ENCODE measurements at places on chromosomes 5 and 9.

DNA sequence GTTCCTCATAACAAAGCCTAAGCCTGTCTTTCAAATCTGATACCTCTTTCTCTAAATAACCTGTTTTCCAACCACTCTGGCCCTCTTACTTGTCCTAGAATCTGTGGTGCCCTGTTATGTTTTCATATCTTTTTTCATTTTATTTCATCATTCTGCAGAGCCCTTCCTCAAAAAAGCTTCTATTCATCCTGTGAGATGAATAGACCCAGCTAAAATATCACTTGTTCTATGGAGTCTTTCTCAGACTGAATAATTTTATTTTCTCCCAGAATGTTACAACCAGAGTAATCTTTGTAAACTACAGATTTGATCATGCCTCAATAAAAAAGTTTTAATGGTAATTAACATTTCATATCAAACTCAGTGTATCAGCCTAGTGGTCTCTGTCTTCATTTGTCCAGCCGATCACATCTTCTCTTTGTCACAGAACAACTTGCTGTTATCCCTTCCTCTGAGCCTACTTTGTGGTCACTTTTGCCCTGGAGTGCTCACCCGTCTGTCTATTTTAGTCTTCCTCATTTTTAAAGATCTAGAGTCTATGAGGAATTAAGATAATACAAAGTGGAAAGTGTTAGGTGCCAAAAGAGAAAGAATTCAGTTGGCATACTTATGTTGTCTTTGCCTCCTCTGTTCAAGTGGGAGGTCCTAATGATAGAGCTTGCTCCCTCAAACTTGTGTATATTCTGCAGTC, 77.8 kb downstream of the ZCCHC7 start:
- DNase-seq, result no peak

DNA sequence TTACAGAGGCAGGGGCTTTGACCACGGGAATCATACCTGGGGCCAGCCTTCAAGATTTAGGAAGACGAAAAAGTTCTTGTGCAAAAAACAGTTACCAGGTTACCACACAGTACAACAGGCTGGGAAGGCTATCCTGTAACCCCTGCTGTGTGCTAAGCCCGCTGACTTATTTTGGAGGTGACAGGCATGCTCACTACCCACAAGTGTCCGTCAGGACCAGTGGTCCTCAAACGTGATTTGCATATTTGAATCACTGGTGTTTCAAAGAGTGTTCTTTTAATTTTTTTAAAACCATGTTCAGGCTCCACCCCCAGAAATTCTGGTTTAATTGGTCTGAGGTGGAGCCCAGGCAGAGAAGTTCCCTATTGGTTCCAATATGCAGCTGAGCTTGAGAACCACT, 146.6 kb downstream of the TTLL11 start:
- DNase-seq, result no peak

GRCh38 chr9:134165357-134166315, 1.3 kb upstream of the RNU6ATAC start:
- peak; percentile 38 for DNase-seq

GRCh38 chr9:6198251-6198650, 17.4 kb upstream of the IL33 start:
- DNase-seq, result no peak

DNA sequence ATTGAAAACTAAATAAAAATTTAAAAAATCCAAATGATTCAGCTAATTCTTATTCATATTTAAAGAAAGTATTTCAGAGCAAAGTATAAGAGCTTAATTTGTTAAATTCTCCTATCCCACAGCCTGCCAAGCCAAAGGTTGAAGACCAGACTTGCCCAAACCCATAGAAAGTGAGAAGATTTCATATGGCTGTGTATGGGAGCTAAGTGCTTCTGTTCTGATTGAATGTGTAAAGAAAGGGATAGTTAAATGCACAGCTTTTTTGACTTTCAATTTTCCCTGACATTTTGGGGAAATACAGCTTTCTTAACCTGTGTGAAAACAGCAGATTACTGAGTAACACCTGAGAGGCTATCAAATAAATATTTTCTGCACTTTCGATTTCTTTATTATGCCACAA, 125.0 kb upstream of the MTAP start:
- no peak for DNase-seq

- DNase-seq, result no peak
Observed at GRCh38 chr9:127248241-127248640, 16.3 kb upstream of the GARNL3 start.

DNA sequence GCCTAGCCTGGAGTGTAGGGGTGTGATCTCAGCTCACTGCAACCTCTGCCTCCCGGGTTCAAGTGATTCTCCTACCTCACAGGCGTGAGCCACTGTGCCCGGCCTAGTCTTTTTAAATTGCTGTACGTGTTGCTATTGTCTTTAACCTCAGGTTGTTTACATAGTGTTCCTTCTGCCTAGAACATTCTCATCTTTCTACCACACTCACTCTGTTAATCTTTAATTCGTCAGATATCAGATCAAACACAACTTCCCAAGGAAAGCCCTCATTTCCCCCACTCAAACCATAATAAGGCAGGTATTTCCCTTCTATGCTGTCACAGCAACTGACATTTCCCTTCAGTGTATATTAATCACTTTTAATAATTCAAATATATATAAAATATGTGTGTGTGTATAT, 1310.0 kb upstream of the C9orf72 start:
- DNase-seq, result no peak

DNA sequence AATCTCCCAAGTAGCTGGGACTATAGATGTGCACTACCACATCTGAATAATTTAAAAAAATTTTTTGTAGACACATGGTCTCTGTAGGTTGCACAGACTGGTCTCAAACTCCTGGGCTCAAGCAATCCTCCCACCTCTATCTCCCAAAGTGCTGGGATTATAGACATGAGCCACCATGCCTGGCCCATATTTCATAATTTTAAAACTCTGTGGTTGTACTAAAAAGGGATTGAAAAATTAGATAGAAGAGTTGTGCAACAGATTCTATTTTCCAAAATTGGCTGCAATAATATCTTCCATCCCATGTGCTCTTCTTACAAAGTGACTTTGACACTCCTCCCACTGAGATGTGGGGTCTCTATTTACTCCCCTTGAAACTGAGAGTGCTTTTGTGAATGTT, 7.6 kb upstream of the UHRF2 start:
- no peak for DNase-seq

DNA sequence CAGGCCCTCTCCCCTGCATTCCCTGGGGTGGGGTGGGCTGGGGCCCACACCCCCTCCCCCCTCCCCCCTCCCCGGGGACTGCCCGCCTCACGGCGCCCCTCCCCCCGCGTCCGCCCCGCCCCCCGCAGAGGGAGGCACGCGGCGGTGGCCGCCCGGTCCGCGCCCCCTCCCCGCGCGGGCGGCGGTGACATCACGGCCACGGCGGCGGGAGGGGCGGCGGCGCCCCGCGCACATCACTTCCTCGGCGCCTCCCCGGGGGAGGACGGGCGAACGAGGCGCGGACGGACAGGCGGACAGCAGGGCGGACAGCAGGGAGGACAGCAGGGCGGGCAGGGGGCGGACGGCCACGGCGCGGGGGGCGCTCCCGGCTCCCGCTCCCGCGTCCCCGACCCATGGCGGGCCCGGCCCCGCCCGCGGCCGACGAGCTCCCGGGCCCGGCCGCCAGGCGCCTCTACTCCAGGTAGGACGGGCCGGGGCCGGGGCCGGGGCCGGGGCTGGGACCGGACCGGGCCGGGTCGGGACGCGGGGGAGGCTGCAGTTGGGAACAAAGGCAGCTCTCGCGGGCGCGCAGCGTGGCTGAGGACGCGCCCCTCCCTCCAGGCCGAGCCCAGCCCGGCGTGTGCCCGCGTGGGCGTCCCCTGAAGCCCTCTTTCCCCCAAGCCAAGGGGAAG, at the start of gene GPSM1:
Gene GPSM1 (plus strand): TSS at position 236 of the 671 bp plus-strand sequence. CDS start 157 bp downstream, at position 393.
- no peak for DNase-seq

DNA sequence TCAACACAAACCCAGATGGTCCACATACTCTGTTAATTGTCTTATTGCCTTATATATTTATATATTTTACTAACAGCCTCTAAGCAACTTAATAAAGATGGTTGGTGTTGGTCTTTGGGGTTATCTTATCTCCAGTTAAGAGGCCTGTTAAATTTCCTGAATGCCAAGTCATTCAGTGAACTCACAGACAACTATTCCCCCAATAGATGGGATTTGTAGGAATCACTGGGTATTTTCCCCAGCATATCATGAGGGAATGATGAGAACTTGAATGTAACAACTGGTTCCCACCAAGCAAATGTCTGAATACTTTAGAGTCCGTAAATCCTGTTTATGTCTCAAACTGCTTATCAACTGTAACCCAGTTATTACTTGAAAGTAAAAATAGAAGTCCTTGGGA, 42.7 kb upstream of the RETREG1 start:
- DNase-seq, result no peak

DNA sequence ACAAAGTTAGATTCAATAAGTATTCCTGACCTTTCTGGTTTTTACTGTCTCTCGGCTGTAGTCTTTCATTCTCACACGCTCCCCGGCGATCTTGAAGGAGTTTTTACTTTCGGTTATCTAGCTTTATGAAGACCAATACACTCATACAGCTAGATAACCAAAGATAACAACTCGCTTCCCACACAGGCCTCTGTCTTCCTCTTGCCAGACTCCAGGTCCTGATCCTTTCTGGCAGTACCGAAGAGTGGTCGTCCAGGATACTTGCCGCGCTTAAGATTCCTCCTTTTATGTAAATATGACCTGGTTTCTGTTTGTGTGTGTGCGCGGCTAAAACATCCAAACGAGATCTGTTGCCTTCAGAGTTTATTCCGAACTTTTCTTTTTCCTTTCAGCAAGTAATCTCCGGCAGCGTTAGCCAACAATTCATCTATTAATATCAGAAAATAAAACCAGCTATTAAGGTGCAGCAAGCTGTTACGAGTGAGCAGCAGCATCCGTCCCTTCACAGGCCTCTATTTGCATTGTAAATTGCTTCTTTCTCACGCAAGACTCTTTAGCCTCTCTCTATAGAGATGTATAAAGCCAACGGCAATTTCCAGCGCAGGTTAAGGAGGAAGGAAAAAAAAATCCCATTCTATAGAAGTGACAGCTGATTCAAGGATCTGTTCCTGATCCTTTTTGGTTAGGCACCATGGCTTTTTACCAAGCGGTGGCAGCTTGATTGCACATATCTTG, 216.1 kb downstream of the MEF2C start:
- DNase-seq, result no peak

DNA sequence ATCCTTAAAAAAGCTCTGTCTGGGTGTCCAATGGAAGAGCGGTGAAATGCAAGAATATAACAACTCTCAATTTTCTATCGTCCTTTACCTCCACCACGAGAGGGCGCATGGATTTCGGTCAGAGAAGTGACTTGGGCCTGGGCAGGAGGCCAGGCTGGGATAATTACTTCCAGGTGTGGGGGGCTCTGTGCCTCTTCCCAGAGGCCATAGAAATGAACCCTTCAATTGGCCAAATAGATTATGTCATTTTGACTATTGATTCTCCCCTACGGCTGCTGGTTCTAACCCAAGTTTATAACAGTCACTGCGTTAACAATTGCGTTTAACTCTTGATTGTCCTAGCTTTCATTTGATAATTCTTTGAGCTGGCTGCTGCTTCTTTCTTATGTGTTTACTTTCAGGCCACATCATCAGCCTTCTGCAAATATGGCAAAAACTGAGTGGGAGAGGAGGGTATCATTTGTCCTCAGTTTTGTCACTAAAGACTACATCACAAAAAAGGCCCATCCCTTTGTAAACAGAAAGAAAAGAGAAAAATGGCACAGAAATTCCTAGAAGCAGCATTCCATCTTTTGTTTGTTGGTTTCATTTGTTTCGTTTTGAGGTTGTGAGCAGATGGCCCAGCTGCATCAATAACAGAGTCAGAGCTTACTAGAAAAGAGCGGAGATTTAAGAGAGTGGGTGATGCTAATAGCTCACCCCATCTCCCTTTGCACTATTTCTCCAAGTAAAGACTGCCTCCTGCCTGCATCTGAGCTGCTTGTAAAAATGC, 45.4 kb upstream of the ZFR start:
- DNase-seq, result peak; percentile 46

DNA sequence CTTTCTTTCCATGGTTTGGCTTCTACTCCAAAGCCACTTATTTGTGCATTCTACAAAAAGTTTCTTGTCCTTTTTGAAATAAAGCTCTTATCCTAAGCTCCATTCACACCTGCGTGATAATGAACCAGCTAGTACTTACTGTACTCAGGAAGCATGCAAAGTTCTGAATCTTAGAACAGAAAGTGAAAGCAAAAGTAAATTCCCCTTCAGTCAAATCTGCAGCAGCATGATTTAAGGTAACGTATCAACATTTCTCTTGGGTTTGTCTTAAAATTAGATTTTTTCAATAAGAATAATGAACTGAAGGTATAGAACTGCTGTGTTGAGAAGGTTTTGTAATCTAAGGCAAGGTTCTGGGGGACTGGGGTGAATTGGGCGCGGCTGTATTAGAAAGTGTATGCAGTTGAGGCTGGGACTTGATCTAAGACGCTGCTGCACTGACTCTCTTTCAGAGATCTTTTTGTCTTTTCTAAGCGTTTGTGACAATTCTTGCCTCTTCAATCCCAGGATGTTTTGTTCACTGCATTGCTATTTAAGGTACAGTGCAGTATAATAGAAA, at the start of gene ERAP2:
Gene ERAP2 (plus strand): TSS at position 209 of the 559 bp plus-strand sequence. CDS start 3,186 bp downstream, outside the sequence.
- no peak for DNase-seq

DNA sequence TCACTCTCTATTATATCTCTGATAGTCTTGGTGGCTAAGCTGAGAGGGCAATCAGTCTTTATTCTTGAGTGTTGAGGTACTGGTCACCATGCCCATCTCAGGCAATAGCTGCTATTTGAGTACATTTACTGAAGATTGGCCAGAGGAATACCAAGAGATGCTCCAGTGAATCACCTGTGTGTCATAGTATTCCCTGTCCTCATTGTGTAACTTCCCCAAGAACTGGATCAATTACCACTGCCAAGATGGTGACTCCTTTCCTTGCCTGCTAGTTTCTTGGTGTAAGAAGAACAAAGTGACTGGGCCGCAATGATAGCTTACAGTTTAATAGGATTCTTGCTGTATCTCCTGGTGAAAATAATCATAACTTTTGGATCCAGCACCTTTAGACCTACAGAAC, 418.7 kb upstream of the KIF2A start:
- no peak for DNase-seq

GRCh38 chr5:114402206-114402605, 40.3 kb downstream of the KCNN2 start:
- DNase-seq, result no peak

DNA sequence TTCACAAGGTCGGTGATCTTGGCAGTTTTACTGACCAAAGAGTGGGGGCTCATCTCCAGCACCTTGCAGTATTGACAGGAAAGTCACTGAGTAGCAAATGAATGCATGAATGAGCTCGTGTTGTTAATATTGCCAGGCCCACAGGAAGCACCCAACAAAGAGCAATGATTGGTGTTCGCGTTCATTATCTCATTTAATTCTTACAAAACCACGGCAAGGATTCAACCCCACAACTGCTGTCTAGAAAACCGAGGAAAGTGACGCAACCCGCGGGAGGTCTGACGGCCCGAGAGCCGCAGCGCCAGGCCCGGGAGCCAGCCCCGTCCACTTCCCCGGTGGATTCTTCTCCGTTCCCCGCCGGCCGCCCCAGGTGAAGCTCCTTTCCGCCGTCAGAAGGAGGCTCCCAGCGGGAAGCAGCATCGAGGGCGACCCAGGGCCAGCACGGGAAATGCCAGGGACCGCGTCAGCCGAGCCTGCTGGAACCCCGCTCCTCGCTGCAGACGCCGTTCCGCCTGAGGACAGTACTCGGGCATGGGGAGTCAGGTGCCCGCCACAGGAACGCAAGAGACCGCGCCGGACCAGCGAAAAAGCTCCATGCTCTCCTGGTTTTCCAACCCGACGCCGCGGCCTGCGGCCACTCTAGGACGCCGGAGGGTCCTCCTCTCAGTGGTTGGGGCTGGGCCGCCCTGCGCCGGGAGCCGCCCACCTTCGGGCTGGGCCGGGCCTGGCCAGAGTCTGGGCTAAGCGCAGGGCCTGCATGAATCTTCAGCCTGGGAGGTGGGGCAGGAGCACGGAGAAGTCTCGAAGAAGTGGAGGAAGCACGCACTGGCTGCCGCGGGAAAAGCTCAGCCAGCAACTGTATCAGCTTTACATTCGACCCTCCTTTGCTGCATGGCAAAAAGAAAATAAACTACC, 19.8 kb upstream of the FER start:
- DNase-seq, result no peak
